CD4-positive, alpha-beta T cell treated with Interleukin-2 at 100 ng/mL for 4 hours (primary cell): ENCODE measurements at places on chromosomes 5 and 9.
A peak's percentile ranks its signal among the peaks of the same experiment; 100 is the strongest.

GRCh38 chr5:30574761-30575160, 618.7 kb upstream of the CDH6 start:
- DNase-seq: no peak

GRCh38 chr5:94558028-94558427, 60.4 kb downstream of the KIAA0825 start:
- DNase-seq: no peak

DNA sequence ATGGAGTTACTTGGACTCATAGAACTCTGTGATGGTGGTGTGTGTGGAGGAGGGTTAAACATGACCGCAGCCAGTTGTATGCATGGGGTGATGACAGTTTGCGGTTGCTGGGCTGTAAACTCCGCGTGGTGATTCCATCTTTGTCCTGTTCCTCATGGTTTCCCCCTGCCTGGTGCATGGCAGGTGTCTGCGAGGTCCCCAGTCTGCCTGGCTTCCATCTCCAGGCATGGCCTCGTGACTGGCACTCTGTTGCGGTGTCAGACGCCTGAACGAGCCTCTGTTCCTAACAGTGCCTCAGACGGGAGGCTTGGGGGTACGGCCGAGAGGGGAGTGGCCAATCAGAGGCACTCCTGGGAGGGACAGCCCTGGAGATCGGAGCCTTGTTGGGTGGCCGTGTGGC, 33.9 kb upstream of the SH3PXD2B start:
- DNase-seq: no peak

DNA sequence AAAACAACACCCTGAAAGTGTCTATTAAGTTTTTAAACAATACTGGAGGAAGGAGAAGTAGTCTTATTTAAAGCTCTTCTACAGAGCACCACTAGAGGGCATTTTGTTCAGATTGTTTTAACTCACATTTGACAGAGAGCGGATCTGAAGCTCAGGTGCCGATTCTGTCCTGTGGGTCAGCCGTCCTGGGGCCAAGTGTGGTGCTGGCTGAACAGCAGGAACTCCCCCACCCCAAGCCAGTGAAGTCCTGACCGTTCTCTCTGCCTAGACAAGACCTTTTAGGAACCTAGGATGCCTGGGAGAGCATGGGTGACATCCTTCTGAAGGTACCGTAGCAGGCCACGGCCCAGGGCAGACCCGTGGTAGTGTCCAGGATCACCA, 3.9 kb downstream of the EXOC3 start:
- peak; percentile 51 for DNase-seq

GRCh38 chr9:23979491-23979890, 153.5 kb upstream of the ELAVL2 start:
- DNase-seq: no peak

- no peak for DNase-seq
Observed at GRCh38 chr5:95910521-95910920, 51.1 kb downstream of the ELL2 start.

DNA sequence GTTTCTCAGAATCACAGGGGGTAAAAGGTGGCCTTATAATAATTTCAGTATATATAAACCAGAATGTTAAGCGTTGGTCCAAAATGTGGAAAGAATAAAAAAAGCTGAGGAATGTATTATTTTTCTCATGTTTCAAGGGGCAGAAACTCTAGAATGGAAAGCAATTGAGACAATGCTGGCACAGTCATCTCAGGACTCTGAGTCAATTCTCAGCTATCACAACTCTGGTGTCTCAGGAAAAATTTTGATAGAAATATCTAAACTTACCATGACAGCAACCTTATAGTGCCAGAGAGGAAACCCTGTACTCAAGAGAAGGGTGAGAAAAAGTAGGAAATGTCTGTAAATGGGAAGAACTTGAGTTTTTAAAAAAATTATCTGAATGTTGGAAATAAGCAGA, 1189.4 kb upstream of the NUDT12 start:
- no peak for DNase-seq

GRCh38 chr9:105331160-105331559, 86.7 kb downstream of the SLC44A1 start:
- DNase-seq: no peak

DNA sequence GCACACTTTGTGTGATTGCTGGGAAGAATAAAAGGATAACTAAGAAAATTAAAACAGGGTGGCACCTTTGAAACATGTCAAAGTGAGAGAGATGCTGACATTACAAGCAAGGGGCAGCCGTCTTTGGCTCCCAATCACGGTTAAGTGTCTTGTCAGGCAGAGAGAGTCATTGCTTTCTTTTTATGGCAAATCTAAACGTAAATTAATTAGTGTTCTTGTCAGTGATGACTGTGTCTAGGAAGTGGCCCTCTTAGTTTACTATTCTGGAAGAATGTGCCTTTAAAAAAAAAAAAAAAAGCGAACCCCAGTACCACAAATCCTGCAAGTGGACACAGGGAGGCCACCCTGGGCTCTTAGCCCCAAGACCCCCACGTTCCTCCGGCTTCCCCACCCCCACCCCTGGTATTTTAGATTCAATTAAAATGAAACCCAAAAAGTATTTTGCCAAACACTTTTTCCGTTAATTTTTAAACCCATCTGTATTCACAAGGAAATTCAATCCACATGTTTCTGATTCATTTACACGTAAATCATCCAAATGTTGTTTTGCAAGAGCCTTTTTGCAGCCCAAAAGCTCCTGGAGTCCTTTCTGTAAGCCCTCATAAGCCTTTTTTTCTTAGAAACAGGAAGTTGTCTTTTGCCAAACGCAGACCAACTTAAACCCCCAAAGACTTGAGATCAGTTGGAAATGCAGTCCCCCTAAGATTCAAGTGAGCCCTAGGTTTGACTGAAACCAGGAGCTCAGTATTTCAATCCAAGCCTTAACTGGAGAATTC, 399.3 kb downstream of the EBF1 start:
- no peak for DNase-seq

DNA sequence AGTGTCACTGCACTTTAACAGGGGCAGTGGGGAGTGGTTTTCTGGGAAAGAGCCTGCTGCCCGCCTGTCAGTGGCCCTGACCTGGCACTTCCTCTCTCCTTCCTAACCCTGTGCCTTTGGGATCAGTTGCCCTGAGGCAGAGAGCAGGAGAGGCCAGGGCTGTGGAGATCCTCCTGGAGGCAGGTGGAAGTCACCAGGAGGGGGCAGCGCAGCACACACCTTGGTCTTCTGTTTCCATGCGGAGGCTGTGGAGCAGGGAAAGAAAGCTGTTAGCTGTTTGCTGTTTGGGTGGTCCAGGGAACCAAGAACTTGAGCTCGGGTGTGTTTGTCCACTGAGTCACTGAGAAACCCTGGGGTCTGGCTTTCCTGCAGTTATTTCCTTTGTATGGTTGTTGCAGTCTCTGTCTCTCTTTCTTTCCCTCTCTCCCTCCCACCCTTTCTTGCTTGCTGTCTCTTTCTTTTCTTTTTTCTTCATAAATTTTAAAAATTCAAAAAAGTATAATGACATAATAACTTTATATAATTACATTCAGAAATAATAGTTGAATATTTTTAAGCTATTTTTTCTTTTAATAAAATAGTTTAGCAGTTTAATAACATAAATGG, 28.1 kb downstream of the NTRK2 start:
- peak; percentile 11 for DNase-seq

DNA sequence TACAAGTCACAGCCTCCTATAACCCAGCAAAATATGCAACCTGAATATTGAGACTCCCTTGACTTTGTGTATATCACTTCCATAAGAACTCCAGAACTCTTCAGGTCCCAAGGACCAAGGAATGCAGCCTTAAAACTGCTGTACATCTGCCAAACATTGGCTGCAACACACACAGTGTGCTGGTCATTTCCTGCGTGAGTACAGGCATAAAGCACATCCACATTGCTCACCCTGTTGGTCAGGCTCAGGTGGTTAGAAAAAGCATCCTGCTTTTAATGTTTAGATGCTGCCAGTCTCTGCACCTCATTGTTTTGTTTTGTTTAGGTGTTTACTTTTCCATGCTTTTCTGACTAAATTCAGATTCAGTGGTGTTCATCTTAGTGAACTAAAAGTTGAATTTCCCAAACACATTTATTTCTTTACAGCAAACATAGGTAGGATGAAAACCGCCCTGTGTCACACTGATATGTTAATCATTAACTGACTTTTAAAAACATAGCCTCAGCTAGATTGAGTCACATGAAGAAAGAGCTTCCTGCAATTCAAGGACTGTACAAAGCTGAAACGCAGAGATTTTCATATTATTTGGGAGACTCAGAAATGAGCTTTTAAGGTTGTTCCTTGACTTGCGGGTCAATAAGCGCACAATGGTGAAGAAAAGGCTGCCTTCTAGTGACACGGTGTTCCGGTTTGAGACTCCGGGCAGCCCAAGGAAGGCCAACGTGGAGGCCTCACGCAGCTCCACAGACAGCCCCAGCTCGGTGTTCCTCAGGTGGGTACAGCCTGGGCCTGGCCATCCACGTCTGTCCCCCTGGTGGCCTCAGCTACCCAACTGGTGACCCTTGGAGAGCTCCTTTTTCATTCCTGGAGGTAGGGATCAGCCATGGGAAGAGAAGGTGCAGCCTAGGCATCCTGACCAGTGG, 52.2 kb upstream of the GRAMD2B start:
- DNase-seq: no peak
